ENCODE measurements at places on chromosomes 5 and 9.

DNA sequence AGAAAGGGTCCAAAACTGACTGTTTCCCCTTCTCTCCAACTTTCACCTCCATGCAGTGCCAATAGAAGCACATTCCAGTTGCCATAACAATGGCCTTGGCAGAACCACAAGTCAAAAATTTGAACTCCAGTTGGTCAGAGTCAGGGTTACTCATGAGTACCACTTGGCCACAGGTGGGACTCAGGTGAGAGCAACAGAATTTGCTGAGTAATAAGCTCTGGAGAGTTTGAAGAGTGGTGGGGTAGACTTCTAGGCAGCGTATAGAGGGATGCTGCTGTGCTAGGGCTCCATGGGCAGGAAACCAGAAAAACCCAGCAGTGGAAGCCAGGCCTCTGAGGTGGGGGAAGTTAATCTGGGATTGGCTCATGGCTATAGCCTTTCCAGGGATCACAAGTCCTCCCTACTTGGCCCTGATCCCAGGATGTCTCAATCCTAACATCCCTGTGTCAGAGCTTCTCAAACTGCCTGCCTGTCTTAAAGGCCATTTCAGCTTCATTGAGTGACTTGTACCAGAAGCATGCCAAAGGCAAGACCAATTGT is 30.2 kb downstream of the SNX18 start:
- no peak for DNase-seq

GRCh38 chr5:160626322-160626721 is 204.7 kb downstream of the PTTG1 start:
- no peak for DNase-seq

DNA sequence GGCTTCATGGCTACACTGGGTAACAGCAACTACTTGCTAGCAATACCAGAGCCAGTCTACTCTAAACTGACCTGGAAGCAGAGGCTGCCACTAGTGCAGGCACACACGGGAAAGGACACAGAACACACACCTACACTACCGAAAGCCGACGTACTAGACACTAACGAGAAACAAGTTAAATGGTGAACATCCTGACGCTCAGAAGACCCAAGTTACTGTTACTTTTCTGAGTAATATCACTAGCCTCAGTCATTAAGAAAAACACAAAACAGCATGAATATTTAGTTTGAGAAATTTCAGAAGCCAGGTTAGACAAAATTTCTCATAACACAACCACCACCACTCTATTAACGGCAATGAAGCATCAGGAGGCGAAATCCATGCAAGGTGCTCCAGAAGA is 44.5 kb downstream of the CAMSAP1 start:
- no peak for DNase-seq

DNA sequence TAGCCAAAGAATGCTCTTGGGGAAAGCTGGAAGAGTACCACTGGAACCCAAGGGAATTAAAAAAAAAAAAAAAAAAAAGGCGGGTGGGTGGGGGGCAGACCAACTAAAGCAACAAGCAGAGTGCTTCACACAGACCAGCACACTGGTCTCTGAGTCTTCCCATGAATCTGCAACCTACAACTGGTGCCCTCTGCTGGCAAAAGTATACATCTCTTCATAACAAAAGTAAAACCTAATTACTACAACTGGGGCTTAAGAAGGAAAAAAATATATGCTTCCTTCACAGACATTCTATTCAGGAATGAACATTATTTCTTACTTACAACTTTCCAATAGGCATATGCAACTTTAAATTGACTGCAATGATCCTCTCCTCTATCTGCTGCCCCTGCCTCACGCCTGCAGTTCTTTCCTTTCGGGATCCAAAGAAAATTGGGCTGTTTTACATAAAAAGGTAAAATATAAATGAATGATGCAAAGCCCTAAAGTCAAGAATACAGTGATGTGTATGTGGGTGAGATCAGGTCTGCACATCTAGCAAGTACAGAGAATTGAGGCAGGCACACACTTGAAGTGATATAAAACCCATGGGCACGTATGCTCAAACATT is 7.2 kb upstream of the KLHL3 start:
- no peak for DNase-seq

DNA sequence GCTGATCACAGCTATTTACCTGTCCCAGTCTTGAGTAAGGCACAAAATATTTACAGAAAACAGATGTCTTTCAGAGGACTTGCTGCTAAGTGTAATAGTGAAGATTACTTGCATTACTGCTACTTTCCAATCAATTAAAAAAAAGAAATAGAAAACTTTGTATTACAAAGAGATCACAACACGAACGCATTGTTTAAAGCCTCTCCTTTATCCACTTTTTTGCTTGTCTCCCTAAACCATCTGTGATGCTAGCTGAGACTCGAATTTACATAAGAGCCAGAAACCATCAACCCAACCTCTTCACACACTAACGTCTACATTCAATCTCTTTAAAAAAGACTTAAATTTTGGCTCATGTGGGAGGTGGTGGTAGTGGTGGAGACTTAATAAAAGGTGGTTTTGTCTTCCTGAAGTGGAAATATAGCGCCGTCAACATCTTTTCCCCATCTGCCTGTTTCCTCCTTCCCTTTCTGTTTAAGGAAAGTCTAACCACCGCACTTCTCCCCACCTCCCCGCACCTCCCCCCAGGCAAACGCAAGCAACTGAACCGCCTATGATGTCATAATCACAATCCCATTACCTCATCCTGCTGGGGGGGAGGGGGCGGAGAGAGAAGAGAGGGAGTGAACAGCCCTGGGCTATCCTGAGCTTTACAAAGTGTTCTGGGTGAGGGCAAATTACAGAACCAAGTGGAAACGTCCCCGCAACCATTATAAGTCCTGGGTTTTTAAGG is 948 bp upstream of the FAM53C start:
- no peak for DNase-seq

- no peak for DNase-seq
Measured at GRCh38 chr5:96648023-96648422, 14.2 kb upstream of the CAST start.

DNA sequence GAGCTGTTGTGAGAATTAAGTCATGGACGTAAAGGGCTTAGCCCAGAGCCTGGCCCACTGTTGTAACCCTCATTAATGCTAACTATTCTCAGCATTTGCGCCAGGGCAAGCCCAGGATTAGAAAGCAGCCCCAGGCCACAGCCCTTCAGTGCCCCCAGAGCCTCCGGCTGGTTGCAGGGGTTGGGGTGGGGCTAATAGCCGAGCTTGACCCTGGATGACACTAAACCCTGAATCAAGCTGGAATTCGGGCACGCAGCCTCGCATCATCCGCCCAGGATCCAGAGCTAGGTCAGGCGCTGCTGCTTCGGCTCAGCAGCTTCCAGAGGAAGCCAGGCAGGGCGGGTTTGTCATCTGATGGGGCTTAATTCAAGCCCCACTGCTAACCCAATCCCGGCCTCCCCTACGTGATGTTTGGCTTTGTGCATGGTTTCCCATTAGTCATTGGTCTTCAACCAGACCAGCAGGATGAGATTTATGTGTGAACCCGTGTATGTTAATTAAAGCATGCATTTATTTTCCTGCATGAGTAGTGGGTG is 1.2 kb upstream of the MEGF9 start:
- no peak for DNase-seq

DNA sequence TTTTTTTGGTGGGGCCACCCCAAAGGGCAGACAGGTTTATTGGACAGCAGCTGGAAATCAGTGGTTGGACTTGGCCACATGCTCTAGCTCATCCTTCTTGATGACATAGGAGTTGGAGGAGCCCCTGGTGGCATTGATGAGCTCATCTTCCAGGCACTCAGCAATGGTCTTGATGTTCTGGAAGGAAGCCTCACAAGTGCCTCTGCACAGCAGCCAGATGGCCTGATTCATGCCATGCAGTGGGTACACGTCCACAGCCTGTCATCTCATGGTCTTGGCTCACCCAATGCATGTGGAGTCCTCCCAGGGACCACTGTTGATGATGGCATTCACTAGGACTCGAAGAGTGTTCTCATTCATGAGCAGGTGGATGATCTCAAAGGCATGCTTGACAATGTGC is 11.3 kb upstream of the RCL1 start:
- no peak for DNase-seq

- DNase-seq = no peak
Measured at GRCh38 chr5:151961557-151961956, 36.9 kb upstream of the GLRA1 start.

GRCh38 chr9:28781481-28781880 is 1208.2 kb upstream of the C9orf72 start:
- no peak for DNase-seq

- DNase-seq = peak; percentile 53
Measured at GRCh38 chr5:126138281-126138931, 284.8 kb upstream of the GRAMD2B start.

DNA sequence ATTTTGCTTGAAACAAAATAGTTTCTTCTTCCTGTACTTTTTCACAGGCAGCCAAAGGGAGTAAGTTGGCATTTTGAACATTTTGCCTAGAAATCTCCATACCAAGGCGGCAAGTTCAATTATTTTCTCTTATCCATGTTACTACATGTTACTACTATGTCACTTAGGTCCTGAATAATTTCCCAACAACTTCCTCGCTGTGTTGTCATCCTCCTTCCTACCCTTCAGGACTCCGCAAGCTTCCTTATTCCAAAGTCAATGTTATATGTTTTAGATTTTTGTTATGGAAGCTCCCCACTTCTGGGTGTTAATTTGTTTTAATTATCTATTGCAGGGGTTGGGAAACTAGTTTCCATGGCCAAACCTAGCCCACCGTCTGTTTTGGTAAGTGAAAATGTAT is 9.9 kb upstream of the B4GALT1 start:
- no peak for DNase-seq

GRCh38 chr5:169826618-169827017 is 153.7 kb downstream of the INSYN2B start:
- no peak for DNase-seq

DNA sequence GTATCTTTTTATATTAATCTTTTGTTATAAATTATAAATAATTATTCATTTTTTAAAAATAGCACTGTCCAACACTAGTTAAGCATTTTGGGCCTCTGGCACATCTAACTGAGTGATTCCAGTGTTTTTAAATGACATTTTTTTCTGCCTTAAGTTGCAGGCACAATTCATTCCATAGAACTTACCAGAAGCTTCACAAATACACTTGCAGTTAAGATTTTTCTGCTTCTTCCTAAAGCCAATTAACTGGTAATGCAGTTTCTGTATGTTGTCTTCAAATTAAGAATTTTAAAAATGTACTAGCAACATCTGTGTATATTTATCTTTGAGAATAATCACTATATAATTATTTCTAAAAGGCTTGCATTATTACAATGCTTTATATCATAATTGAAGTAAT is 11.2 kb upstream of the NFIB start:
- no peak for DNase-seq

- DNase-seq = no peak
Measured at GRCh38 chr9:97419309-97419867, 7.5 kb downstream of the TDRD7 start.

- DNase-seq = no peak
Measured at GRCh38 chr5:8606231-8606630, 737.3 kb downstream of the MTRR start.

DNA sequence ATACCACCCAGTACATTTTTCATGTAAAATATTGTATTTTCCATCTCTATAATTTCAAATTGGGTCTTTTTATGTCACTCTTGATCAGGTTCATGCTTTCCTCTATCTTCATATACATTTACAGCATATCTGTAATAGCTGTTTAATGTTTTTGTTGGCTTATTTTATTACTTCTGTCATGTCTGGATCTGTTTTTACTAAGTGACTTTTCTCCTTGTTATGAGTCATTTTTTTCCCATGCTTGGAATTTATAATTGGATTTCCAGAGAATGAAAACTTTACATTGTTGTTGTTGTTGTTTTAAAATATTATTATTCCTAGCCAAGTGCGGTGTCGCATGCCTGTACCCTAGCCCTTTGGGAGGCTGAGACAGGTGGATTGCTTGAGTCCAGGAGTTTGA is 5.6 kb upstream of the ADAMTS19 start:
- DNase-seq = no peak

GRCh38 chr9:37348917-37349316 is 73.6 kb upstream of the GRHPR start:
- DNase-seq = no peak

GRCh38 chr9:36625006-36625615 is 52.4 kb downstream of the MELK start:
- no peak for DNase-seq

- no peak for DNase-seq
Measured at GRCh38 chr5:57844410-57844809, 361.8 kb upstream of the ACTBL2 start.

- DNase-seq = no peak
Measured at GRCh38 chr5:103260951-103261350, 2.4 kb downstream of the MACIR start.

GRCh38 chr5:152549709-152550108 is 144.6 kb upstream of the NMUR2 start:
- DNase-seq = no peak

- no peak for DNase-seq
Measured at GRCh38 chr9:103734471-103734870, 359.6 kb upstream of the SMC2 start.

DNA sequence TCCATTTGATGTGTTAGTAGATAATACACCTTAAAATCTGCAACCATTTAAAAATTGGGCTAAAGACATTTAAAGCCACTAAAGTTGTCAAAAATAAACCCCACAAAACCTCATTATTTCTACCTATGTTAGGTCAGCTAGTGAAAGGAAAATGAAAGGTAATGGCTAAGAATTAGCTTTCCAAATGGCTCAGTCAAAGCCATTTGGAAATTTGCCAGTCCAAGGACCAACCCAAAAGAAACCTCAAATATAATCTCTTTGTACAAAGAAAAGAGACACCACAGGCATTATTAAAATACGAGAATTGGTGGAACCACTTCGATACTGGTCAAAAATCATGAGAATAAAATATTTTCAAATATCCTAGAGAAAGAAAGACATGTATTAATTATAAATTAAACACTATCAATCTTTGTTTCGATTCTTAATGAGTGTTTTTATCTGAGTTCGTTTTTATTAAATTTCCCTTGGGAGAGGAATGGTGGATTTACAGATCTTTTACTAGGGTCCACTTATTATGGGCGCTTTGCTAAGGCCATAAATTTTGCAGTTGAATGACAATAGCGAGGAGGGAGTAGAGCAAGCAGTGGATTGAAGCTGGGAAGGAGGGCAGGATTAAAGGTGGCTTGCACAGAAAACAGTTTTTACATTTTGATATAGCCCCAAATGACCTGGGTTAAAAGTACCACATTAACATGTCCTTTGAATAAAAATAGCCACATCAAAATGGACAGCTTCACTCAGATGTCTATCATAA is 116.8 kb upstream of the SHB start:
- no peak for DNase-seq

DNA sequence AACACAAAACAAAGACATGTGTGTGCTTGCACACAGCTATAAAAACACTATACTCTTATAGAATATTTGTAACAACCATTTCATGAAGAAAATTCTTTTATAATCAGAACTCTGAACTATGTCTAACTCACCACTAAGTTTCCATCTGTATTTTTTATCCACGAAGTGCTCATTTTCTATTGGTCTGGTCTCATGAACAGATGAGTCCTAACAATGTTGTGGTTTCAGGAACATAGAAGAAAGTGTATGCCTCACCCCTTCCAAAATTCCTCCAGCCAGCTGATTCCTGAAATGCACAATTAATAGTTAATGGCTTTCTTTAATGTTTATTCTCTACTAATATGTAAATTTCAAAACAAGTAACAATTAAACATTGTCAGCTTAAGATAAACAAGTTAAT is 325.3 kb upstream of the GRAMD2B start:
- DNase-seq = no peak
